ENCODE measurements at places on chromosomes 7 and 10. TPM values are rescaled to one million over a fixed set of nuclear protein-coding genes. Genes with fewer than 3 reads are reported as not detected.

DNA sequence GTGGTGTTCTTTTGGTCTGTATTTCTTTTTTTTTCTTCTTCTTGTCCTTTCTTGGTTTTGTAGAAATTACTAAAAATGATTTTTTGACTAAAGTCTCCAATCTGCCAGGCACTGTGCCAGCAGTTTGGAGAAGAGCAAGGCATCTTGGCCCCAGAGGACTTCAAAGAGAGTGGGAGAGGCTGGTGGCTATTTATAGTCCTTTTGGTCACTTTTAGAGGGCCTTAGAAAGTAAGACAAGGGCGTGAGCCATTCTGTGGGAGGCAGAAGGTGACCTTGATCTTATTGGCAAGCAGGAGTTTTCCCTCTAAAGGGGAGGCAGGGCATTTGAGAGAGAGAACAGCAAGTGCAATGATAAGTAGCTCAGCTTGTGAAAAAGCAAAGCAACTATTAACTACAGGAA is 211.9 kb downstream of the GALNT17 start:
- no peak for DNase-seq

DNA sequence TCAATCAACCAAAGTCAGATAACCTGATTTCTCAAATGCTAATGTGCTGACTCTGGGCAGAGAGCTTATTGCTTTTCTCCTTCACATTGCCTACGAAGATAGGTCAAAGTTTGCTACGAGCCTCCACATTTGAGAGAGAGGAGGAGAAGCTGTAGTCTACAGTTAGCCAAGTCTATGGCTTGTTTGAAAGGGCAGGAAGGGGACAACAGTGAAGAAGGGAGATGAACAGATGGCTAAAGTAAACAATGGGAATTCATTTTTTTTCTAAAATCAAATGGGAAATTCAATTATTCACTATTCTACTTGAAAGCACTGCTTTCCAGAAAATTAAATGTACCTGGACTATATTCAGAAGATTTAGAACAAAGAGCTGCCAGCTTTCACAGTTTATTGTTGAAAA is 126.7 kb upstream of the C1QL3 start:
- no peak for DNase-seq

- DNase-seq: no peak
Observed at GRCh38 chr7:101265622-101266516, 21.0 kb upstream of the FIS1 start.

- DNase-seq: no peak
Observed at GRCh38 chr7:33849004-33849403, 56.3 kb upstream of the BMPER start.

DNA sequence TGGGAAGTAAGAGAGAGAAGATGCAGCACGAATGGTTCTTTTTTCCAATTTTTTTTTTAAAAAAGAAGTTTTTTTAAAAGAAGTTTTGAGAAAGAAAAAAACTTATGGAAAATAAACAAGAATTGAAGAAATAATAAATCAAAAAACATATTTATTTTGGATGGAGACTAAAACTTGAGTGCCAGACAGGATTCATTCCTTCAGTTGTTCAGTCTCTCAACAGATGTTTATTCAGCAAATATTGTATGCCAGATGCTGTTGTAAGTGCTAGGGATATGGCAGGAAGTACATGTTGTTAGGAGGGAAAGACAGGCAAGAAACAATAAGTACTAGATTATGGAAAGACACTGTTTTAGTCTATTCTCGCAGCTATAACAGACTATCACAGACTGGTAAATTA is 750.7 kb upstream of the PHF14 start:
- DNase-seq: no peak

DNA sequence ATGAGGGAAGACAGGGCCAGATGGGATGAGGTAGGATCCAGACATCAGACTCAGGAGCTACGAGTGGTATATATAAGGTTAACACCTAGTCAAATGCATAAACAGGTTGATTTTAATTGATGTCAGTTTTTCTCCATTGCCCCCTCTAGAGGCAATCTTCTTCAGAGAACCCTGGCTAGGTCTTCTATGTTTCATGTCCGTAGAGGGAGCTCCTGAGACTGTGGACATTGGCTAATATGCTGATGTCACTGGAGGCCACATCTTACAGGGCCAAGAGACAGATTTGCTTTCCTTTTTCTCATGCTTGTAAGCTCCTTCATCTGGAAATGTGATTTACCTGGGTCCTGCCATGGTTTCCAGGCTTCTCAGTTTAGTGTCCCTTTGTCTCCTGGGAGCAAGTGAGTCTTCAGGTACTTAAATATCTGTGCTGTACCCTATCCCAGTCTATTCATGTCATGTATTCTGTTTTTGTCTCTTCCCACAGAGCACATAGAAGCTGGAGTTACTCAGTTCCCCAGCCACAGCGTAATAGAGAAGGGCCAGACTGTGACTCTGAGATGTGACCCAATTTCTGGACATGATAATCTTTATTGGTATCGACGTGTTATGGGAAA is 161.6 kb upstream of the PRSS1 start:
- peak; percentile 65 for DNase-seq

GRCh38 chr7:16627236-16627635 is 18.3 kb downstream of the ANKMY2 start:
- DNase-seq: no peak

DNA sequence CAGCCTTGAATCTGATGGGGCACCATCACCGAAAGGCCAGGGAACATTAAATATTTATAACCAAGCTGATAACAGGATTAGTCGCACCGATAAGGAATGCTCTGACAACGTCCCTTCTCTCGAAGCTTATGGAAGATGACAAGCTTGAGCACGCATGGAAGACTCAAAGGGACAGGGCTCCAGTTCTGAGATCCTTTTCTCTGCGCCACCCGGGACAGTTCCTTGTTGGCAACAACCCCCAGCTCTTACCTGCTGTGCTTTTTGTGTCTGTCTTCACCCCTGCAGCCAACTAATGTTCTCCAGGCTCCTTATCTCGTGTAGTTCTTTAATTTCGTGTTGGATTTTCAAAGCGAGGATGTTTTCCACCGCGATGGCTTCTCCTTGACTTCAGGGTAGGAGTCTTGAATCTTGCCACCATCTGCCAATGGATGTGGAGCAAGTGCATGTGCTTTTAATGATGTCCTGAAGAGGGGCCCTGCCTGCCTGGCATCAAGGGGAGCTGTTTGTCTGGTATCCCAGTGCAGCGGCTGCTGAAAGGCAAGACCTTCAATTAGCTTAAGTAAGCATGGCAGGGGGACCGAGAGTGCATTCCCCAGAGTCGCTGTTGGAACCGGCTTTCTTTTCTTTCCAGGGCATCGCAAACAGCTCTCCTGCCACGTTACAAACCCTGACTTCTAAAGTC is 354 bp upstream of the FERD3L start:
- no peak for DNase-seq

GRCh38 chr7:91596287-91596686 is 284.2 kb downstream of the MTERF1 start:
- DNase-seq: no peak

- no peak for DNase-seq
Observed at GRCh38 chr7:149873970-149874643, 338 bp downstream of the ATP6V0E2 start.

DNA sequence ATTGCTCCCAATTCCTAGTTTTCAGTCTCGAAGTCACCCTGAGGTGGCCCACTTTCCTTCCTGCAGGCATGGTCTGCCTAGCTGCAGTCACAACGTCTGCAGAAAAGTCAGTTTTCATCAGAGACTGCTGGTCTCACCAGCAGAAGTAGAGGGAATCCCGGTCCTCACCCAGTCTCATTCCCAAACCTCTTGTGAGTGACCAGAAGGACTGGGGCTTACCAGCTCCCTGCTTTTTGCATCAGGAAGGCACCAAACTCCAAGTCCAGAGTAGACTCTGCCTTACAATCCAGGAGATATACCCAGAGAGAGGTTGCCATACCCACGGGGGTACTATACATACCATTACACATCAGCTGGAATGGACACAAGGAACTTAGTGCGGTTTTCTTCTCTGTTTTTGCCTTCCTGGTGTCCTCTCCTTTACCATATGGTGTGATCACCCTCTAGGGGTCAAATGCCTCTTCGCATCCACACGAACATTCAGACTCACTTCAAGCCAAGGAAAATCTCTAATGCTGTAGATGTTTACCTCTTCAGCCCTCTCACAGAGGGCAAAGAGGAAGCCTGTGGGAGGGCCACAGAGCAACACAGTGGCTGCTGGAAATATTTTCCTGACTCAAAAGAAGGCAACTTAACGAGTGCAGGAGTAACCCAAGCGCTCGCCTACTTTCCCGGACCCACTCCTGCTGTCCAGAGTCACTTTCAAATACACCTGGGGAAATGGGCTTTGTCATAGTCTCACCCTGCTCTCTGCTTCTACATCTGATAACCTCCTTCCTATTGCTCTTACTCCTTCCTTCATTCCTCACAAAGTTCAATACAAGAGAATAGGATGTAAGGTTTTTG is 220.9 kb downstream of the C7orf25 start:
- DNase-seq: no peak

DNA sequence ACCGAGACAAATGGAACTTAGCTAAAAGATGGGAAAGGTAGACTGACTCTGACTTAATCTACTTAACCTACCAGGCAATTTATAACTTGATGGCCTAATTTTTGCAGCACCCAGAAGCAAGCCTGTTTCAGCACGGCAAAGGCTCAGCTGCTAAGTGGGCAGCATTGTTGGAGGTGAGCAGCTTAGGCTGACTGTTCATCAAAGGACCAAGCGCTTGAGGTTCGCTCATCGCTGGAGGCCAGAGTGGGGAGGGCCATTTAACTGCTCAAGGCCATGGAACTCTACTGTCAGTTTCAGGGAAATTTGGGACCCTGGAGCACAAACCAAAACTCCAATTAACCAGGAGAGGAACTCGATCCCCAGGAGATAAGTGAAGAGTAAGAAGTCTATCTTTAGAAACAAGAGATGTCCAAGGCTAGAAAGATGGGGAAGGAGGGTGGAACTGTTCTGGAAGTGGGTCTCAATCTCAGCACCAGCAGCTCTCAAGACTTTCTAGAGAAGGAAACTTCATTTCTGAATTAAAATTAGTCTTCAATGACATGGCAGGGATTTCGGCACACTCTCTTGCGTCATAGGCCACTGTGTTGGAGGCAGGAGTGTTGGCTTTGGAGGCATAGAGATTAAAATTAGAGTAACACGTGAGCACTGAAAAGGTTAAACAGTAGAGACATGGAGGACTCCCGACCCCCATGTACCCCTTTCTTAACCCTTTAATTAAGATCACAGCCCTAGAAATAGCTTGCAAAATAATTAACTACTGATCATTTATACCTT is 43.1 kb downstream of the EGFR start:
- DNase-seq: no peak

GRCh38 chr7:89023877-89024276 is 228.3 kb upstream of the TEX47 start:
- DNase-seq: no peak

GRCh38 chr10:69268761-69269416 is 9.4 kb upstream of the HK1 start:
- DNase-seq: no peak

NYAP1 gene
- 0.93 TPM for total RNA-seq

FOXP2 gene
- total RNA-seq: 10.5 TPM

PMPCB gene
- 33.0 TPM for total RNA-seq

IL6 gene
- total RNA-seq: 1.3 TPM
